Neuronal stem cell (in vitro differentiated cells): ENCODE measurements at places on chromosomes 7 and 10.

DNA sequence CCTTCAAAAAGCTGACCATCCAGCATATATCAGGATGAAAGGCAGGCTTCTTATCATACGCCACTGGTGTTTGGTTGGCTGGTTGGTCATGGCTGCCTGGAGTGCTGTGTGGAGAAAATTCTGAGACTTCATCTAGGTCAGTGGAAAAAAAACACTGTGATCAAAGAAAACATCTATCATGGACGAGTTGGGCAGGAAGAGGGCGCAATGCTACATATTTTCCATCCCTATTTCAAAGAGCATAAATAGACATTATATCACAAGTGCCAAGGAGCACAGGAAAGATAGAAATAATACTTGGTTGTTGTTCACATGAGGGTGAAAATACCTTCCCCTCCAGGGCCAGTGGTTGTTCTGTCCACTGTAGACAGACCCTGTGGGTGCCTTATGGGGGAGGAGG is 128.4 kb upstream of the PLPP4 start:
- DNase-seq: no peak

- DNase-seq: no peak
Observed at GRCh38 chr10:83934062-83934461, 205.2 kb upstream of the GHITM start.

DNA sequence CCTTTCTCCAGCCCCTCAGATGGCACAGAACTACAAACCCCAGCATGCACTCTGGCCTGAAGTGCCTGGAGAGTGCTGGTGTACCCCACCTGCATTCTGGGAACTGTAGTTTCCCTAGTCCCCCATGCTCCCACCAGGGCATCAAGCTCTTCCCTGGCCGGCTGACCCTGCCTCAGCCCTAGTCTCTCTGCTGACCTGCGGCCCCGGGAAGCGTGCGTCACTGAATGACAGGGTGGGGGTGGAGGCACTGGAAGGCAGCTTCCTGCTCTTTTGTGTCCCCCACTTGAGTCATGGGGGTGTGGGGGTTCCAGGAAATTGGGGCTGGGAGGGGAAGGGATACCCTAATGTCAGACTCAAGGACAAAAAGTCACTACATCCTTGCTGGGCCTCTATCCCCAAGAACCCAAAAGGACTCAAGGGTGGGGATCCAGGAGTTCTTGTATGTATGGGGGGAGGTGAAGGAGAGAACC is 2.1 kb downstream of the NOS3 start:
- peak; percentile 85 for DNase-seq

DNA sequence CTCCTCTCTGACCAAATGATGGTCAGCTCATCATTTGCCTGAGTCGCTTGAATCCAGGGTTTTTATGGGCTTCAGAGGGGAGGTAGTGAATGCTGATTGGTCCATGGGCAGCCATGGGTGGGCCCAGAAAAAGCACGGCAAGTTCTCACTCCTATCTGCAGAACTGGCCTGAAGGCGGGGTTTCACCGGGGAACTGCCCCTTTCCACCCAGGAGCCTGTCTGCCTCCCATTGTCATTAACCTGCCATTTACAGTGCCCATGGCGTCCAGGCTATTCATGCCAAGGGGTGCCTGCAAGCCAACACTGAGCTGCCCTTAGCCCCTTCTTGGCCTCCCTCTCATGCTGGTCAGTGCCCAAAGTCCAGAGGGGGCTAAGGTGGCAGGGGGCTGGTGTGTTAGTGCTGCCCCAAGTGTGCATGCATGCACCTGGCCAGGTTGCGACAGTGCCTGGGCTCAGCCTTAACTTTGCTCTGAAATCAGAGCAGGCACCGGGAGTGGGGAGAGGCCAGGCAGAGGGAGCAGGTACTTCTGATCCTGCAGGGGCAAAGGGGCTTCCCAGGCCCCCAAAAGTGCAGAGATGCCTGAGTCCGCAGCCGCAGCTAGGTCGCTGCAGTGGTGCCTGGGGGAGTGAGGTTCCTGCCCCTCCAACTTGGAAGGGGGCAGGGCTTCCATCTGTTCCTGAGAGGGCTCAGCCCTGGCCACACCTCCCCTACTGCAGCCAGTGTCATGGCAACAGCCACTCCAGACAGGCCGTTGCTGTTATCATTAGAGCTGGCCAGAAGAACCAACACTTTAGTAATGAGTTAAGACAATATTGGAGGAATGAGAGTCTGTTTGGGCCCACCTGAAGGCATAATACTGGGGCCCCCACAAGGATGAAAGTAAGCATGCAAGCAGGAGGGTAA is 561.6 kb downstream of the GRM8 start:
- DNase-seq: no peak

DNA sequence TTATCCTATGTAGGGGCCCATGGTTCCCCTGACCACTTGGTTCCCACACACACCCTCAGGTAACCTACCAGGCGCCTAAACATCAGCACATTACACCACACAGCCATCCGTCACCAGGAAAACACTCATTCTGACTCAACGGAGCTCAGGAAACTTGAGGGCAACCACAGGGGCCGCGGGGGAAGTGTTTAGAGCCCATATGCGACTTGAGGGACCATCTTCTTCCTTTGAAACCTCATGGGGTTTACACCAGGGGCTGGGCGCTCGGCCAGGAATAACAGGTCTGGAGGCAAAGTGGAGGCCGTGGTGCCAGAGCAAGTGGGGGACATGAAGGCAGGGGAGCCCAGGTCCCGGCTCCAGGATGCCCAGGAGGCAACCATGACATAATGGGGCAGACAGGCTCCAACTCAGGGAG is 1.5 kb downstream of the STX1A start:
- DNase-seq: no peak

- DNase-seq: no peak
Observed at GRCh38 chr7:38191791-38192190, 13.7 kb downstream of the STARD3NL start.

DNA sequence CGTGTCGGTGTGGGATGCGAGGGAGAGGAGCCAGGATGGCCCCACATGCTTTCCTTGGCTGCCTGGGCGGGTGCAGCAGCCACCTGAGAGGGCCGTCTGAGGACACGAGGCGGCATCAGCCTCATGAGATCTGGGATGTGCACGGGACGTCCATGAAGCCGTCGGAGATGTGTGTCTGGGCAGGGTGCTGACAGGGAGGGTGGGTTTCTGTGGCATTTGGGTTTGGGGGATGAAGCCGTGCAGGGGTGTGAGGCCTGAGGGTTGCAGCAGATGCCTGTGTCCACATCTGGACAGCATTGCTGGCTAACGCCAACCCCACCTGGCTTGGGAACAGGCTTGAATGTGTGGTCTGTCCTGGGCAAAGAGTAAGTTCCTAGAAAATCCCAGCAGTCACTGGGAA is 179.5 kb downstream of the DNAJB6 start:
- DNase-seq: no peak
